H9 (cell line): ENCODE measurements at places on chromosomes 7 and 10.

GRCh38 chr10:29687421-29688164, 52.8 kb upstream of the SVIL start:
- peak overlapping the region; percentile 51 for H3K27ac ChIP-seq
- no peaks in the 10 kb centered on the region for H3K27me3 ChIP-seq
- DNase-seq: no peak
- peaks cover 11% of the 10 kb centered on the region for H3K4me1 ChIP-seq

DNA sequence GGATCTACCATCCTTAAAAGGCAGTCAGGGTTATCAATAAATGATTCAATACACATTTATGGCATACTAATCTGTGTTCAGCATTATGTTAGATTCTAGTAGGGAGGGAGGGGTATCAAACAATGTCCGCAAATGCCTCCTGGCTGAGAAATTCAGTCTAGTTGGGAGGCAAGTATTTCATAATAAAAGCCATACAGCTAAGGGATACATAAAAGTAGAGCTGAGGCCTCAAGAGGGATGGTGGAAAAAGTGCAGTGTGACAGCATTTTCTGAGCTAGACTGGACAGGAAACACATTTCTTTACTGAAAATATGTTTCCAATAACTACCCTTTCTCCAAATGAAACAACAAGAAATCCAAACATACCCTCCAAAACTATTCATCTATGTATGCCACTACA, 152.8 kb upstream of the LRRN3 start:
- no peaks in the 10 kb centered on the region for H3K4me1 ChIP-seq
- no peak overlapping the region for H3K4me3 ChIP-seq
- no peak for DNase-seq
- no peak overlapping the region for H3K27ac ChIP-seq
- no peaks in the 10 kb centered on the region for H3K27me3 ChIP-seq

DNA sequence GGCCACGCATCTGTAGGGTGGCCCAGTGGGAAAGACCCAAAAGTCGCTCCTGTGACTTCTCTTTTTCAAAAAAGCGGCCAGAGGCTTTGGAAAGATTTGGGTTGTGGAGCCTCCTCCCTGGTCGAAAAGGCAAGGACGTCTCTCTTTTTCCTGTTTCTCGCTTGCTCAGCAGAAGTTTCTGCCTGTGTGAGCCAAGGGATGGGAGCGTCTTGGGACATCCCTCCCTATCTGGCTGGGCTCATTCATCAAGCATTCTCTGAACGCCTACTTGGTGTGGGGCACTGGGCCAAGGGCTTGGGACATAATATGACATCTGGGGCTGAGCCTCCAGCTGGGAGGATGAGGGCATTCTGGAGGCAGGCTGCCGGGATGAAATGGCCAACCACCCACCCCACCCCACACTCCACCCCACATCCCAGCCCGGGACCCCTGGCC, 120.9 kb downstream of the C10orf105 start:
- no peaks in the 10 kb centered on the region for H3K36me3 ChIP-seq
- no peak for DNase-seq
- H3K4me1 ChIP-seq: no peaks in the 10 kb centered on the region
- no peaks in the 10 kb centered on the region for H3K27me3 ChIP-seq
- no peak overlapping the region for H3K27ac ChIP-seq
- H3K4me3 ChIP-seq: no peak overlapping the region

DNA sequence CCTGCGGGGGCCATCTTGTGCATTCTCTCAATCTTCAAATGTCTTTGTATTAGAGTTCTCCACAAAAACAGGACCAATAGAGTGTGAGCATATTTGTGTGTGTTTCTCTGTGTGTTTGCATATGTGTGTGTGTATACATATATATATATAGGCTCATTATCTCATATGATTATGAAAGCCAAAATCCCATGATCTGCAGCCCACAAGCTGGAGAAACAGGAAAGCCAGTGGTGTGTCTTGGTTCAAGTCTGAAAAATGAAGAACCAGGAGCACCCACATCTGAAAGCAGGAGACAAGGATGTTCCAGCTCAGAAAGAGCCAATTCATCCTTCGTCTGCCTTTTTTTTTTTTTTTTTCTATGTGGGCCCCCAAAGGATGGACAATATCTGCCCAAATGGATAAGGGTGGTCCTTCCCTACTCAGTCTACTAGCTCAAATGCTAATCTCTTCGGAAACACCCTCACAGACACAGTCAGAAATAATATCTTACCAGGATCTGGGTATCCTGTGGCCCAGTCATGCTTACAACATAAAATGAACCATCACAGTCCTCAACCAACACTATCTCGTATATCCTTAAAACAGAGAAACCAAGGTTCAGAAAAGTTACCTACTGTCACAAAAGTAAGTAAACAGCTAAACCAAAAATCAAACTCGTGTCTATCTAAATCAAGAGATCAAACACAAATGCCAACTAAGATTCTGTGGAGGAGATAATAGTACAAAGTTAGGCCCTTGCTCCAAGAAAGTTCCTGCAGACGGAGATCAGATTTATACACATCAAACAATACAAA, 141.9 kb downstream of the JMJD1C start:
- H3K4me1 ChIP-seq: no peaks in the 10 kb centered on the region
- no peak for DNase-seq
- no peaks in the 10 kb centered on the region for H3K27me3 ChIP-seq

DNA sequence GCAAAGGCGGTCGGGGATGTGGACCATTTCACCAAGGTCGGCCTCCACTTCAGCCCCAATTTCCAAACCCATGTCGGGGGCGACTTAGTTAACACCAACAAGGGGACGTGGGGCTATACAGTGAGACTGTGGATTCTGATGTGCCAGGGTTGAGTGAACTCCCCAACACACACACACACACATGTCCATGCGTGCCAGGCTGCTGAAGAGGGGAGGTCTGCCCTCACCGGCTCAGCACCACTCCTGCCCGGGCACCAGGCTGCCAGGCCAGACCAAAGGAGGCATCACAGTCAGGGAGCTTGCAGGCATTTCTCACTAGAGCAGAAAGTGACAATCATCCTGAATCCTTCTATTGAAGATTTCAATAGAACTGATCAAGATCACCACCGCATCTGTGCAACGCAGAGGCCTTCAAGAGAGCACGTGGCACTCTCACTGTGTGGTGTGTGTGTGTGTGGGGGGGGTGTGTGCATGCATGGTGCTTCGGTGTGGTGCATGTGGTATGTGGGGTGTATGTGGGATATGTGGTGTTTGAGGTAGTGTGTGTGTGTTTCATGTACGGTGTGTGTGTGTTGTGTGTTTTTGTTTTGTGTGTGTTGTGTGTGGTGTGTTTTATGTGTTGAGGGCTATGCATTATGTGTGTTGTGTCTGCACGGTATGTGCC, 403.5 kb upstream of the RNF32 start:
- no peak overlapping the region for H3K27ac ChIP-seq
- H3K4me1 ChIP-seq: no peaks in the 10 kb centered on the region
- no peaks in the 10 kb centered on the region for H3K27me3 ChIP-seq
- no peak overlapping the region for H3K4me3 ChIP-seq
- DNase-seq: no peak

DNA sequence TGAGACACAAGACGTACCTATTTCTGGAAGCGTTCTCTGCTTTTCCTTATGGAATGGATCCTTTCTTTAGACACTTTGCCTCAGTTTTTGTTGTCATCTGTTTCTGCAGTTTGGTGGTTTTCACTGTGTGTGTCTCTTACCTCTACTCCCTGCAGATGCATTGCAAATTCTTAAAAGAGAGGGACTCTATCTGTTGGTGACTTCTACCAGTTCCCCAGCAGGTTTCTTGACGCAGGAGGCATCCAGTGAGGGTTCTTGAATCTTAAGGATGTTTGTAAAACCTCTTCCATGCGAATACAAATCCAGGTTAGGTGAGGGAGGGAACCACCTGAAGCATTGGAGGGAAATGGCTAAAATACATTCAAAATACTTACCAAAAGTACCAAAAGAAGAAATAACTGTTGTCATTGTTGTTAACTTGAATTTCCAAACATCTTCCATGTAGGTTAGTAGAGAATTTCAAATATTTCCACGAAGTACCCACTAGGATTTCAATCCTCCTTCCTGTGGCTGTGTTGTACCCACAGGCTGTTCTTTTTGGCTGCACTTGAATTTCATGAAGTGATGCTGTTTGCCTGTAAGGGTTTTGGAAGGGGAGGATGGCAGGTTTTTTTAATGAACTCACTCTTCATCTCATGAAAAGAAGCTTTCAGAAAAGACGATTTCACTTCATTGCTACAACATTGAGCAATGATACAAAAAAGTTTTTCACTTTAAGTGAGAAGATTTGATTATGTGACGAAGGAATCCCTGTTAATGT, 32.2 kb downstream of the PLXDC2 start:
- no peak overlapping the region for H3K4me3 ChIP-seq
- H3K36me3 ChIP-seq: peaks cover 4% of the 10 kb centered on the region; the same call in 2 of the 3 replicates
- H3K4me1 ChIP-seq: peaks cover 15% of the 10 kb centered on the region; the same call in 1 of the 2 replicates
- H3K27me3 ChIP-seq: no peaks in the 10 kb centered on the region

DNA sequence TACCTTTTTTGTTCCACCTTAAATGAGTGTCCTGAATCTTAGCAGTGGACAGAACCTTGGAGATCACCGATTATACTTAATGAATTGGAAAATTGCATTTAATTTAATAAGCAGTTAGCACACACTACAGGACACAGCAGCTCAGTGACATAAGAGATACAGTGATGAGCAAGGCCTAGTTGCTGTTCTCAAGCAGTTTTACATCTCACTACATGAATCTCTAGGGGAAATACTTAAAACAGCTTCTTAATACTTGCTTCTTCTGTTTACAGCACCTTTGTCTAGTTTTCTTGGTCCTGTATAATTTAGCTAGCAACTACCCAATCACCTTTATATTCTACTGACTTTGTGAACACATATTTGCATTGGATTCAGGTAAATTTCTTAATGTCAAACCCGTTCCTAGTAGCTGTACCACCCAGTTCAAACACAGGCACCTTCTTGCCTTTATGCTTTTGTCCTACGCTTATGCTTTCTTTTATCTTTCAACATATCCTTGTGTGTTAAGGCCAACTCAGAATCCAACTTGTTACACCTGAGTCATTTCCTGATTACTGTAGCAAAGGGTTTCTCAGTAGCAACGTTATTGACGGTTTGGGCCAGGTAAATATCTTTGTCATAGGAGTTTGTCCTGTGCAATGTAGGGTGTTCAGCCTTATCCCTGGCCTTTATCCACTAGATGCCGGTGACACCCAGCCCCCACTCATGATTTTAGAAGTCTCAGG, 1.8 kb downstream of the STAM start:
- peaks cover 20% of the 10 kb centered on the region for H3K36me3 ChIP-seq
- no peak overlapping the region for H3K27ac ChIP-seq
- DNase-seq: no peak
- peak overlapping the region; percentile 99 for H3K4me3 ChIP-seq
- H3K27me3 ChIP-seq: no peaks in the 10 kb centered on the region

DNA sequence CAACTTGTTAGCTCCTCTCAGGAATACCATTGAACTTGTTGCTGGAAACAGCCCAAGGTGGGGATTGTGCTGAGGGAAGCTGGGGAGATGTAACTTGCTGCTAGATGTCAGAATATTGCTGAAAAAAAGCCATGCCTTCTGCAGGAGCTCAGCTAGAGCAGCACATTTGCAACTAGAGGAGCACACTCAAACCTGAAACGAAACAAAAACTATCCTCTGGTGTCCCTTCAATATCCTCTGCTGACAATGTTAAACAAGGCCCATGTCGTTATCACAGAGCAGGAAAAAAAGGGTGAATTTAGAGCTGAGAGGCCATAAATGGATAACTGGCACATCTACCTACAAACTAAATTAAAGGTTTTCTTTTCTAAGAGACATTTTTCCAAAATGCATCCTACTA, 53.7 kb upstream of the MACC1 start:
- no peak overlapping the region for H3K4me3 ChIP-seq
- no peaks in the 10 kb centered on the region for H3K36me3 ChIP-seq
- DNase-seq: no peak
- H3K27me3 ChIP-seq: no peaks in the 10 kb centered on the region
- H3K4me1 ChIP-seq: no peaks in the 10 kb centered on the region; the same call in 1 of the 2 replicates
